ENCODE measurements at places on chromosomes 12 and 14.

DNA sequence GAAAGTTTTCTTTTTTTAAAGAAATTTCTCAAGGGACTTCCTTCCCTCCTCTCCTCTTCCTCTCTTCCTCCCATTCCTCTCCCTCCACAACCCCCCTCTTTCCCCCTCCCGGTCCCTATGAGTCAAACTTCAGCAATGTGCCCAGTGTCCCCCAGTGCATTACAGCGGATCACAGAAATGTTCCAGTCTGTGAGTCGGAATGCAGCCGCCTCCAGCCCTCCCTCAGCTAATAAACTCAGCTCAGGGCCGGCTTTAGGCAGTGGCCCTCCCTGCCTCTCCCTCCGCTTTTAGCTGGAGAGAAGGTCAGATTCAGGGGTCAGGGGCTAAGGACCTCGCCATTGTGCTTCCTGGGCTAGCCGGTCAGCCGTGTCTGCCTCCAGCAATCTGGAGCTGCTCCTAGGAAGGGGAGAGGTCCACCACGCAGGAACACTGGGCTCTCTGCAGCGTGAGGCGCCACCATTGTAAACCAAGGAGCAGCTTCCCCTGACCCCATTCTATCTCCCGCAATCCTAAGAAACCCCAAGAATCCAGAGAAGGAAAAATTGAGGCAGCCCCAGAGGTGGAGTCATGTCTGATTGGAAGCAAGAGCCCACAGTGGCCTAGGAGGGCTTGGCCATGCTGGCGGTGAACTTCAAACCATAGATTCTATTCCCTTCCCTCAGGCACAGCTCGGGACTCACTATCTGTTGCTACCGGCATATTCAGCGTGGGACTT is 1.1 kb upstream of the HDAC7 start:
- DNase-seq: peak; percentile 90

DNA sequence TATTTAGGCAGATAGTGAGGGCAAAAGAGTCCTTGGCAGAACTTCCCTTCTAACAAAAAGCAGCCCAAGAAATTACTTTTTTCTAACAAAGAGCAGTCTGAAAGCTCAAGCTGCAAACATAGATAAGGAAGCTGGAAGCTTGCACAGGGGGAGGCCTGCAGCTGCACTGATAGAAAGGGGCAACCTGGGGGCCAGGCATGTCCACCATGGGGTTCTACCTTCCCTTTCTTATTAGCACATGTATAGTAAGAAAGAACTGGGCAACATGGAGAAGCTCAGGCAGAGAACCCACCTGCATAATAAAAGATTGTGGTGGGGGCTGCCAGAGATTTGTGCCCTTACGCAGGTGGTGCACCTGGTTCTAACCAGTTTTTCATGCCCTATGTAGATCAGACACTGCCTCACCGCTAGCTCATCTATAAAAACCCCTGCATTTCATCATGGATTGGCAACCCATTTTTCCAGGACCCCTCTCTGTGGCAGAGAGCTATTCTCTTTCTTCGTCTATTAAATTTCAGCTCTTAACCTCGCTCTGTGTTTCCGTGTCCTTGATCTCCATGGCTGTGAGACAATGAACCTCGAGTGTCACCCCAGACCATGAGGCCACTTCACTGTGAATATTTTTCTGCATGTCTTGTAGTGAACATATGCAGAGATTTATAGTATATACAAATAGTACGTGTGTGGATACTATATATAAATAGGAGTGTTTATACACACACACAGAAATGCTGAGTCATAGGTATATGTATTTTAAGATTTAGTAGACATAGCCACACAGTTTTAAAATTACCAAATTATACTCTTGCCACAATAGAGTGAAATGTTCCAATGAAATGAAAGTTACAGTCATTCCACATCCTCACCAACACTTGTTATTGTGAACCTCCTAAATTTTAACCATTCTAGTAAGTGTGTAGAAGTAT is 53.0 kb downstream of the PEX5 start:
- DNase-seq: no peak

- no peak for DNase-seq
Measured at GRCh38 chr14:73795466-73795865, 56.2 kb upstream of the PTGR2 start.

GRCh38 chr12:127925971-127926370 is 341.0 kb upstream of the TMEM132C start:
- DNase-seq: peak; percentile 83

DNA sequence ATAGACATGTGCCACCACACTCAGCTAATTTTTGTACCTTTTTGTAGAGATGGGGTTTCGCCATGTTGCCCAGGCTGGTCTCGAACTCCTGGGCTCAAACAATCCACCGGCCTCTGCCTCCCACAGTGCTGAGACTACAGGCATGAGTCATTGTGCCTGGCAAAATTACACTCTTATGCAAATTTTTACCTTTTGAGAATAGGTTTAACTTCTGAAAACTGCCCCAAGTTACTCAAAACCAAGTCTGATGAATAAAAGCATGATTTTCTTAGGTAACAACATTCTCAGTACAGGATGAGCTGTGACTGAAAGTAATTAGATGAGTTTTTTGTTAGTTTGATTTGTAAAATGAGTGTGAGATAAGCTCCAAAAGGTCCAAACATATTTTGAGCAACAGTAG is 166.0 kb downstream of the RPS29 start:
- no peak for DNase-seq

DNA sequence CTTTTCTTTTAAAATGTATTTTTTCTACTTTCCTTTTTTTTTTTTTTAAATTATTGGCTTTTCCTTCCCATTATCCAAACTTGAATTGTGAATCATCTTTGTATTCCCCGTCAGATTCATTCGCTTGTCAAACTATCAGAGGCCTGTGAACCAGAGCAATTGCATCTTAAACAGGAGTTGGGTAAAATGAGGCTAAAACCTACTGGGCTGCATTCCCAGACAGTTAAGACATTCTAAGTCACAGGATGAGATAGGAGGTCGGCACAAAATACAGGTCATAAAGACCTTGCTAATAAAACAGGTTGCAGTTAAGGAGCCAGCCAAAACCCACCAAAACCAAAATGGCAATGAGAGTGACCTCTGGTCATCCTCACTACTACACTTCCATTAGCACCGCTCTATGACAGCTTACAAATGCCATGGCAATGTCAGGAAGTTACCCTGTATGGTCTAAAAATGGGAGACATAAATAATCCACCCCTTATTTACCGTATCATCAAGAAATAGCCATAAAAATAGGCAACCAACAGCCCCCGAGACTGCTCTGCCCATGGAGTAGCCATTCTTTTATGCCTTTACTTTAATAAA is 19.9 kb downstream of the FUT8 start:
- no peak for DNase-seq

Data from eye (tissue), 1 donor.